ENCODE measurements at places on chromosomes 12 and 14. TPM values are rescaled to one million over a fixed set of nuclear protein-coding genes. Genes with fewer than 3 reads are reported as not detected.

Gene SLC5A8
- not detected for total RNA-seq

Gene RNASE3
- total RNA-seq: not detected

Gene GPR65
- 8.1 TPM for total RNA-seq

Gene SLC41A2
- 11.5 TPM for total RNA-seq

Gene SYCP3
- 0.50 TPM for total RNA-seq

Gene SLC7A7
- total RNA-seq: 0.40 TPM

Gene LIN7A
- 0.51 TPM for total RNA-seq

Gene RASSF9
- not detected for total RNA-seq

Gene SIX6
- not detected for total RNA-seq

Gene MDM1
- 23.2 TPM for total RNA-seq

Gene TIGAR
- 13.4 TPM for total RNA-seq

Measured in activated CD4-positive, alpha-beta T cell treated with anti-CD3 and anti-CD28 coated beads, Interleukin-2, amount 10 ng/mL, durations not matched to agents 24 days and 14 days (primary cell).